GOT3 (cell line): ENCODE measurements at places on chromosomes 12 and 14.

DNA sequence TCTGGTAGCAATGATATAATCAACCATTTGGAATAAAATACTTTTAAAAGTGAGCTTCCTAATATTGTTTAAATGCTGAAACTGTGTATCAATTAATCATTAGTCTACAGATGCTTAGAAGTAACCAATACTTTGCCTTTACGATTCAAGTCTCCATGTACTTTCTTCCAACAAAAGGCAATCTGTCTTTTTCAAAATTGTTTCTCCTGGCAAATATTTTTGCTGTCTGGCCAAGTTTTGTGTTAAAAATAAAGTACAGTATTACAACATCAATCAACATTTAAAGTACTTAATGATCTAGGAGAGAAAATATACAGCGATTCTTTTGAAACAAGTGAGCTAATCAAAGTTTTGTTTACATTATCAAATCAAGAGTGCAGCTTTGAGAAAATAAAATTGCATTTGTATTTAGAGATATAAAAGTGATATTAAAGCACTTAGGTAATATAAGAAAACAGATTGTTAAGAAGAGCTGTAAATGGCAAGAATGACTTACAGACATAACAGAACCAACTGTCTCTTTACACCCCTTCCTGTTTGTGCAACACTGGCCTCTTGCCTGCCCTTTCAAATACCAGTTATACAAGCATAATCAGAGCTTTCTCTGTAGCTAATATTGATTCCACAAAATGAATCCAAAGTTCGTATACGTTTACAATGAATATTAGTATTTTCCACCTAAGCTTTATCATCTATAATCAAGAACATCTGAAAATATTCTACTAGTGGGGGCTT lies 38.2 kb upstream of the FBLN5 start:
- no peak for DNase-seq

DNA sequence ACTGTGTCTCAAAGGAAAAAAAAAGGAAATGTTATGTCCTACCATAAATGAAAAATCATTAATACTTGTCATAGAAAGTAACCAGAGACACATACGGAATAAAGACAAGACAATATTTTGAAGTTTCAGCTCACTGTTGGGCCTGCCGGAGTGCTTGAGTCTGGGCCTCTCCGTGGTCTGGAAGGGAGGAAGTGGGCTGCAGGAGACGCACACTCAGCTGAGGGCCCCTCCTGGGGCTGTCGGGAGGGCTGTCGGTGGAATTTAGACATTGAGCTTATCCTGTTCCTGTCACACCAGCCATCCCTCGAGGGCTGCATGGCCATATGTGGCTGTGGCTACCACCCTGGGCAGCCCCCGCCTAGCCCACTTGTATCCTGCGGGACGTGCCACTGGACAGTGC lies 80.6 kb downstream of the DDX51 start:
- DNase-seq: no peak

DNA sequence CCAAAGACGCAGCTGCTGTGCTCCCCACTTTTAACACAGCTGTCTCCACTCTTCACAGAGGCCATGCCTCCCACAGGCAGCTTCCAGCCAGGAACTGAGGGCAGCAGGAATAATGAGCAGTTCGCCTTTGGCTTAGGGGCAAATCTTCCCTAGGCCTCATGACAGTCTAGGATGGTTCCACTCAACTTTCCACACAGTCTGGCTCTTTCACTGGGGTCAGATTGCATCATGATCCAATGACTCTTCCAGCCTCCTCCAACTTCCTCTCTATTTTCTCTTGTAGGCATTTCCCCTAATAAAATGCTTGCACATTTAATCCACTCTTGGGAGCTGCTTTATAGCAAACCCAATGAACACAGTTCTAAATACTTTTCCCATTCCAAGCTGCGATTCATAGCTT lies 271.6 kb upstream of the ATP2B1 start:
- no peak for DNase-seq

DNA sequence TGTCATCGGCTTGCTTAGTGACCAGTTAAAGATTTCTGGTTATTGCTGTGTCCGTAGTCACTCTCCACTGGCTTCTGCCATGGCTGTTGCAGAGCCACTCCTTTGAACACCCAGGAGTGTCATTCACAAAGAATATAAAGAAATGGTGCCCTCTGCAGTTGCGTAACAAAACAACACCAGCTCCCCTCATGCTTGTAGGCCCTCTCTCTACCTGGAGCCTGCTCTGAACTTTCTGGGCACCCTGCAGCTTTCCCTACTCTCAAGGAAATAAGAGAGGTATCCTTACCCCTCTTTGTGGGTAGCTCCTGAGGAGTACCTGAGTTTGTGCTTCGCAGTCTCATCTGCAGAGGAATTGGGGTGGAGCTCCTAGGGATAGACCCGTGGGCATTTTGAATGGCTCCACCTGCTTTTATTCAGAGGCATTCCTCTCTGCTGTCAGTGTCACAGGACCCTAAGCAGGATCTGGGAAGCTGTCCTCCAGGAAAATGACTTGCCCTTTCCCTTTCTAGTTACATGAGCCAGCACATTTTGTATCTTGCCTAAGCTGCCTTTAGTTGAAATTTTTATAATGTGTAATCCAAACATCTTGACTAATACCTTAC lies 97.2 kb upstream of the TMEM260 start:
- no peak for DNase-seq

- DNase-seq: no peak
Measured at GRCh38 chr12:54879150-54879549, 24.8 kb downstream of the MUCL1 start.

DNA sequence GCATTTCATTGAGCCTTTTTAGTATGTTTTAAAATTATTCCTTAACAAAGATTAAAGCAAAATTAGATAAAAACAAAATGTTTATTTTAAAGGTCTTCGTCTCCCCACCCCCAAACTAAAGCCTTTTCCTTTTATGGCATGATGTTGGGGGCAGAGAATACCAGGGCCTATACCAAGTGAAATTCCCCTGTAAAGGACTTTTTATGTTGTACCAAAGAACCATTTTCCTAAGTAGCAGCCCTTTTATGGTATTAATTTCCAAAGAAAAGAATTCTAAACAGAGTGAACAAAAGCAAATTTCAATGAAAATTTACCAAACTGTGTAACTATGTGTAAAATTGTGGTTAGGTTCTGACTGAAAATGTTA lies 71.9 kb upstream of the GNPNAT1 start:
- no peak for DNase-seq
